ENCODE measurements at places on chromosomes 16 and 17.

- no peak for DNase-seq
Measured at GRCh38 chr16:12917653-12918052, 16.3 kb downstream of the SHISA9 start.

DNA sequence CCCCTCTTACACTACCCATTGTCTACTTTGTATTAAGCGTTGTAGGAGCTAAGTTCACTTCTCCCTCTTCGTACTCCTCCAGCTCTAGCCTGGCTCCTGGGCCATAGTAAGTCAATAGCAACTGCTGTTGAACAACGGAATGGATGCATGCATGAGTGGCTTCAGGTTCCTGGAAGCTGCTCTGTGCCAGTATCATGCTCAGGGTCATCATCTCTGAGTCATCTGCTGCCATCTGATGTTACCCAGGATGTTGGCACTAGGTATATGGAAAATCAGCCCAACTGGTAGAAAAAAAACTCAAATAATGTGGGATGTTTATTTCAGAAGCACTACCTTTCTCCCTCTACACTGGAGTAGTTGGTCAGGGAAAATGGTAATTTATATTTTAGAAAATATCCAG, 536.8 kb downstream of the NPIPA7 start:
- DNase-seq, result no peak

DNA sequence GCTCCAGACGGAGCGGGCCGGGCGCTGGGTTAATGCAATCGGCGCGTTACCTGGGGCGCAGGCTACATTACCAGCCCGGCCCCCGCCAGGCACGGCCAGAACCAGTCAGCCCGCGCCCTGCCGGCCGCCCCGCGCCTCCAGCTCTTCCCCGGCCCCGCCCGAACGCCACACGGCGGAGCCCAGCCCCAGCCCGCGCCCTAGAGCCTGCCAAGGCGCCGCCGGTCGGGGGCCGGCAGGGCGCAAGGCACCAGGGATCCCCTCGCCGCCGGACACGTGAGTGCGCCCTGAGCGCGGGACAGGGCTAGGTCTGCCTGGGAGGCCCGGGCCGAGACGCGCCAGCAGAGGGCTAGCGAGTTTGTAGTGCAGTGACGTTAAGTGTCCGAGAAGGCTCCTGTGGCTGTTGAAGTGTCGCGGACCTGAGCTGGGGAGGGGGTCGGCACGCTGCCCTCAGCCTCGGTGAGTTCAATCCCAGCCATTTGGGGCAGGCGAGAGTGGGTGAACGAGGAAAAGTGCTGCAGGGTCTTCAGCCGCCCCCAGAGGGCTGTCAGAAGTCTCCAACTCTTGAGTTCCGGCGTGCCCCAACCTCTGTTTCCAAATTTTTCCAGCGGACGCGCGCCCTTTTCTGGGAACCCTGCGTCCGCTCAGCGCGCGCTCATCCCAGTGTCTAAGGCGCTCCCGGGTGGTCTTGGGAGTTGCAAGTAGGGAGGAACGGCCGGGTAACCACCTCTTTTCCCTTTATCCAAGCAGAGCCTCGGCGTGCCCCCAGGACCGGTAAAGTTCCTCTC, at the start of gene SLC6A2:
Gene SLC6A2, plus strand, starts transcription at position 92 of the 785 bp plus-strand sequence. CDS start 707 bp downstream, outside the sequence.
- no peak for DNase-seq

GRCh38 chr17:3512505-3513171, 36.8 kb downstream of the ASPA start:
- DNase-seq, result no peak

- peak; percentile 90 for DNase-seq
Measured at GRCh38 chr17:35747540-35748017, 5.5 kb downstream of the GAS2L2 start.

DNA sequence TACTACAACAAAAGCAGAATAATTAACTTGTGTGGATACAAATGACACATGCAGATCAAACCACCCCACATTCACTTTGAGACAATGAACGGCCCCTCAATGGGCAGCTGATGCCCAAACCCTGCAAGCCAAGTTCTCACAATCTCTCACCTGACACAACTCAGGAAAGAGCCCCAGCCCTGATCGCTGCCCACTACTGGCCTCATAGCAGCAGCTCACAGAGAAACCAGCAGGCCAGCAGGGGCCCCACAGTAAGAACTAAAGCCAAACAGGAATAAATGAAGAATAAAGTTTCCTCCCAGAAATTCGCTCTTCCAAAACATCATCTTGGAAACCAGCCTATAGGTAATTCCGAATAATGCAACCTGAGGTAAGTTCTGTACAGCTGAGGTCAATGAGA, 7.7 kb downstream of the AKTIP start:
- no peak for DNase-seq
